ENCODE measurements at places on chromosomes 3 and 15.

DNA sequence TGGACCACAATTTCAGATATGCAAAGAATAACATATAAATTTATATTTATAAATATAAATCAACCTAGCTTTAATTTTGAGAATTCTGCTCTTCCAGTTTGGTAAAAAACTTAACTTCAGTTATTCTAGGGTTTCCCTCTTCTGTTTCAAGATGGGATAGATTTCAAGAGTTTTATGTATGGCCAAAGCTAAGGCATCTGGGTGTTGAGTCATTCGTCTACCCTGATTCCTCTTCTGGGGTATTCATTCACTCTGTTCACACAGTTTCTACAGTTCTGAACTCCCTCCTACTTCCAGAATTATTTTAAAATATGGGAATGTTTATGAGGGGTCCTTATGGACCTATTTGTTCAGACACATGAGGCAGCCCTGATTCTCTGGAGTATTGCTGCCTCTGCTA, 4.2 kb upstream of the FGF7 start:
- no peak for DNase-seq

DNA sequence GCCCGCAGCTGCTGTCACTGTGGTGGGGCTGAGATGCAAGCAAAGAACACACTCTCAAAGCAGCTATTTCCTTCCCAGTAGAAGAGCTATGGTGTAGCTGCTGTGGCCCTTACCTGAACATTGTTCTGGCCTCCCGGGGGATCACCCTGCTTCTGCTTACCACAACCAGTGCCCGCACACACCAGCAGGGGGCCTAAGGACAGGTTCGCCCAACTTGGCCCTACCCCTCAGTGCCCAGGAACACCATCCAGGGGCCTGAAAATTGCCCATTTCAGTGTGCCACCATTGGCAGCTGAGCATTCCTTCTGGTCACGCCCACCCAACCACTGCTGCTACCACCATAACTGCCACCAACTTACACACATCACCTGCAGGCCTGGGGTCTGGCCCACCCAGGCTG, 113.0 kb downstream of the TP63 start:
- no peak for DNase-seq

- DNase-seq = no peak
Observed at GRCh38 chr15:68616397-68616796, 37.6 kb downstream of the CORO2B start.

- no peak for DNase-seq
Observed at GRCh38 chr15:73989001-73989798, 2.9 kb downstream of the STOML1 start.

DNA sequence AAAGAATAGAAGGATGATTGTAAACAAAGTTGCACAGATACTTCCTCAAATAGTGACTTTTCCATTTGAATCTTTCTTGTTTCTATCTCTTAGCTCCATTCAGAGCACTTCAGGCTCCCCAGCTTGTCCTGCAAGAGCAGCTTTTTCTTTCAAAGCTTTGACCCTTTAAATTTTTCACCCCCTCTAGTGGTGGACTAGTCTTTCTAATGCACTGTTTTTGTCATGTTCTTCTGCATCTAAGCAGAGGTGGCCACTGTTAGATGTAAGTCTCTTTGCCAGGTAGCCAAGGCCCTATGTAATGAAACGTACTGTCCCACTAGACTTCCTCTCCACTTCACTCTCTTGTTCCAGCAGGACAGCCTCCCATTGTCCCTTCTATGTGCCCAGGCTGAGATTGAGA, 74.0 kb upstream of the MANF start:
- DNase-seq = no peak

- no peak for DNase-seq
Observed at GRCh38 chr3:160748231-160748630, 7.8 kb upstream of the PPM1L start.

- no peak for DNase-seq
Observed at GRCh38 chr15:49232236-49232806, 62.3 kb downstream of the GALK2 start.

DNA sequence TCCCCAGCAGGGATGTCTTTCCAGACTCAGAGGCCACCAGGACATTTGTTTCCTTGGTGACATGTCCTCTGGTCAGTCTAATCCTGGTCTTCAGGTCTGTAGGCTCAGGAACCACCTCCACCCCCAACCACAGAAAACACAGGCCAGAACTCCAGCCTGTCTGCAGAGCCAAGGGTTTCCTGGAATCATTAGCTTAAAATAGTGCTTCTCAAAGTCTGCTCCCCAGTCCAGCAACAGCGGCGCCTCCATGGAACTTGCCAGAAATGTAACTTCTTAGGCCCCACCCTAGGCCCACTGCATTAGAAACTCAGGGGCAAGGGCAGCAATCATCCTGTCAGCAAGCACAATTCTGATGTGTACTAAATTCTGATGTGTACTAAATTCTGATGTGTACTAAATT, 20.0 kb downstream of the SLC28A1 start:
- DNase-seq = no peak

DNA sequence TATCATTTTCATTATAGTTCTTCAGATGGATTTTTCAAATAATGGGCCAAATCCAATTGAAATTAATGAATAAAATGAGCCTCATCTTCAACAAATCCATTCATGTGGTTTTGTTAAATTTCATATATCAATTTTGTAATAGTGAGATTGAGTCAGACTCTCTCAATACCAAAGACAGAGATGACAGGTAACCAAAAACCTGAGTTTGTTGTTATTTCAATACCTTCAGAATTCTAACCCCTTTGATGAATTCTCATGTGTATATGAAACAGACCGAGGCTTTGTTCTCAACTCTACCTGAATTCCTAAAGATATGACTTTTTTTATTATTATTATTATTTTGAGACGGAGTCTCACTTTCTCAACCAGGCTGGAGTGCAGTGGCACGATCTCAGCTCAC, 92.8 kb downstream of the FOXP1 start:
- DNase-seq = no peak

DNA sequence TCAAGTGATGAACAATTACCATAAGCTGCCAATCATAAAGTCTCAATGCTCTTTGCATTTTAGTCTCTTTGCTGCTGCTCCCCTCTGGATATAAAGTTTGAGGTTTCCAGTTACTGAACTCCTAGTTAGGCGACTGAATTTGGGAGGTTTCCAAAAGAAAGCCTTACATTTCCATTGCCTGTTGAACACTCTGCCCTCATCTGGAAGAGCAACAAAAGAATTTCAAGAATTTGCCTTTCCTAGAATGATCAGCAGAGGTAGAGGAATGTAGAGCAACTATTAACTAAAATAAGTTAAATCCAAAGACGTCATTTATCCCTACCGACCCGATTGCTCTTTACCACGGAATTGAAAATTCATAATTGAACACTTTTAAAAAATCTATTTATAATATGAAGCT, 53.4 kb upstream of the PRICKLE2 start:
- no peak for DNase-seq

- DNase-seq = no peak
Observed at GRCh38 chr3:192831801-192832347, 85.8 kb downstream of the MB21D2 start.

- no peak for DNase-seq
Observed at GRCh38 chr15:100230784-100231183, 111.0 kb downstream of the ADAMTS17 start.

GRCh38 chr3:194964809-194965208, 279.1 kb downstream of the FAM43A start:
- no peak for DNase-seq

DNA sequence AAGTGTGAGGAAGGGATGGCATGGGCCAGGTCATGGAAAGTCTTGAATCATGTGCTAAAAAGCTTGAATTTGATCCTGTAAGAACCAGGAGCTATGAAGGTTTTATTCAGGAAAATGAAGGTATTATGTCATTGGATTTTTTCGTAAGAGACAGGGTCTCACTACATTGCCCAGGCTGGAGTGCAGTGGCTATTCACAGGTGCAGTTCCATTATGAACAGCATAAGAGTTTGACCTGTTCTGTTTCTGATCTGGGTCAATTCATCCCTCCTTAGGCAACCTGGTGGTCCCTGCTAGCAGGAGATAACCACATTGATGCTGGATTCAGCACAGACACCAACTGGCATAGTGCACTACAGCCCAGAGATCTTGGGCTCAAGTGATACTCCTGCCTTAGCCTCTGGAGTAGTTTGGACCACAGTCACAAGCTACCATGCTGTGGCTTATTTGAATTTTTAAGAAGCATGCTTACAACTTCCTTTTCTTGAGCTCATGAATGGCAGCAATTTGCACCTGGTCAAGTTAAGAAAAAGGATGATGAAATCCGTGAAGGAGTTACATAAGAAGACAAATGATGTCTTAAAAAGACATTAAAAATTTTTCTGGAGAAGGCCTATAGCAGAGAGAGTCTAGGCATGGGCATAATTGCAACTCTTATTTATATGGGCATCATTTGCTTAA, 79.1 kb downstream of the CADPS start:
- DNase-seq = no peak

GRCh38 chr3:71972031-71972430, 187.1 kb upstream of the PROK2 start:
- DNase-seq = no peak

DNA sequence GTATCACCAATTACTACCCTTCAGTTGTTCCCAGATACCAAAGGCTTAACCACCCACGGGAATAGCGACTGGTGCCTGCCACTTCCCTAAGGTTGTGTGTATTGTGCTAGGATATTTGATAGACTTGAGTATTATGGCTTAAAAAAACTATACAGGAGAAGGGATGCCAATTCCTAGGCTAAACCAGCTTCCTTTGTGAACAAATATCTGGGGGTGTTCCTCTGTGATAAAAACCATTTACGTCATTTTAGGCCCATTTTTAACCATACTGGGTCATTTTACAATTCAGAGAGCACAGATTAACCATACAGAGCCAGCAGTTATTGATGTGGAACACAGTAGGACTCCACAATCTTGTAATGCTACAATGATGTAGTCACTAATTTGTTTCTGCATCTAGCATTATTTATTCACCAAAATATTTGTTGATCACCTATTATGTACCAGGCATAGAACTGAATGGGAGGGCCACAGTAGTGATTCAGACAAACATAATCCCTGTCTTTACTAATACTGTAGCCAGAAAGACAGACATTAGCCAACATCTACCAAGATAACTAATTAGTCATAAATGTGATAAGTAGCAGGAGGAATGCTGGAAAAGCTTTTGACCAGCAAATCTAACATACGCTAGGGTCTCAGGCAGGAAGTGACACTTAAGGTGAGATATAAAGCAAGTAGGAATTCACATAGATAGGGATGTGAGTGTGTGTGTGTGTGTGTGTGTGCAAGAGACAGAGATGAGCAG, 184.8 kb downstream of the MECOM start:
- no peak for DNase-seq

- no peak for DNase-seq
Observed at GRCh38 chr3:51946796-51947195, 4.6 kb downstream of the PARP3 start.

- DNase-seq = no peak
Observed at GRCh38 chr3:52820736-52821135, 9.7 kb downstream of the ITIH4 start.

GRCh38 chr3:23302271-23302670, 99.1 kb downstream of the UBE2E2 start:
- no peak for DNase-seq

GRCh38 chr3:104180906-104181305, 1185.8 kb upstream of the ALCAM start:
- no peak for DNase-seq

GRCh38 chr3:136135039-136135802, 60.9 kb downstream of the MSL2 start:
- no peak for DNase-seq

GRCh38 chr3:32374788-32375595, 16.7 kb upstream of the CMTM7 start:
- peak; percentile 60 for DNase-seq

DNA sequence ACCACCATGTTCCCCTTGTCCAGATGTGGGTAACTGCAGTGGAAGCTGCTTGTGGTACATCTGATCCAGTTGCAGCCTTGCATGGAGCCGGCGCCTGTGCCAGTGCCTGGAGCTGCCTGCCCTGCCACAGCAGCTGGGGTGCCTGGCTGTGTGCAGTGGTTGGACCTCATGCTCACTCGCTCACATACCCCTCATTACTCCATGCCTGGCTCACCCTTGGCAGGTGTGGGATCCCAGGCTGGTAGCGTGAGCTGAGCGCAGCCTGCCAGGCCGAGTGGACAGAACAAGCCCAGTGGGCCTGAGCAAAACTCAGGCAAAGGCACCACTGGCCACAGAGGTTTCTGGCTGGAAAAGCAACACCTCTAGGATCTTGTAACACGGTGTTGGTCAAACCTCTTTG, 35.7 kb downstream of the ROPN1B start:
- no peak for DNase-seq
